Lower leg skin (tissue), 4 donors: ENCODE measurements at places on chromosomes 3 and 15. TPM values are rescaled to one million over a fixed set of nuclear protein-coding genes. Genes with fewer than 3 reads are reported as not detected.

DNA sequence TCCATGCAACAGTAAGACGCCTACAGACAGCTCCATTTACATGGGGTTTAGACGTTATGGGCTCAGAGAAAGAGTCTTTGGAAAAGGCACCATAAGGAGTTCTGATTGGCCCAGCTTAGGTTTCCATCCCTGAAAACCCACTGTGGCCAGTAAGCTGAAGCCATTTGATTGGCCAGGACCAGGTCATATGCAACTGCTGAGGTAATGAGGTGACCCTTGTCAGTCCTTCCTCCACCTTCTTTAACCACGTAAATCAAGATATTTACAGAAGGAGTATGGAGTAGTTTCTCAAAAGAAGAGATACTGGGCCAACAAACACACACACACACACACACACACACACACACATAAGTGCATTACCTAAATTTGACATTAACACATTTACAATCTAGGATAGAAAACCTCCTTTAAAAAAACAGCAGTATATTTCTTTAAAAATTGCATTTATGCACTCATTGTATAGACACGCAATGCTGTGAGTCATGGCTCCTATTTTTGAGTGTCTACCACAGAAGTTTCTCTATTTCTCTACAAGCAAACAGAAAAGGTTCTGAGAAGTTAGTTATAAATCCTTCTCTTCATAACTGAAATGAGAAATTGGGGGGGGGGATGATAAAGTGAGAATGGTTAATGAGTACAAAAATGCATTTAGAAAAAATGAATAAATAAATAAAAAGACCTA lies 16.3 kb upstream of the MB21D2 start:
- DNase-seq, result no peak

- DNase-seq, result no peak
Measured at GRCh38 chr15:78804391-78804792, 6.9 kb downstream of the ADAMTS7 start.

DNA sequence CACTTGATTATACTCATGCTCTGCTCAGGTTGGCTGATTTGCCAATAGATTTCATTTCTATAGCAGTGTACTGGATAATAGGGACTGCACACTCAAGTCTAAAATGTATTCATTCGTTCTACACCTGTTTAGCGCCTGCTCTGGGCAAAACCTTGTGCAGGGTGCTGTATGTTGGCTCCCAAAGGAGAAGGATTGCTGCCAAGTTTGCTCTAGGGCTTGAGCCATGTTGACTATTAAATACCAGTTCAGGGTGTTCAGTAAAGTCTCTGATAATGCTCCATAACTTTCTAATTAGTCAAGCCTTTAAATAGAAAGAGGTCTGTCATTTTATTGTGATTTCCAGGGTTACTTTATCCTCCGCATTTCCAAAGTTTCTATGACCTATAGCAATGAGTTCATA lies 470.2 kb downstream of the MAGI1 start:
- no peak for DNase-seq

- DNase-seq, result no peak
Measured at GRCh38 chr3:6516694-6517093, 344.2 kb upstream of the GRM7 start.

DNA sequence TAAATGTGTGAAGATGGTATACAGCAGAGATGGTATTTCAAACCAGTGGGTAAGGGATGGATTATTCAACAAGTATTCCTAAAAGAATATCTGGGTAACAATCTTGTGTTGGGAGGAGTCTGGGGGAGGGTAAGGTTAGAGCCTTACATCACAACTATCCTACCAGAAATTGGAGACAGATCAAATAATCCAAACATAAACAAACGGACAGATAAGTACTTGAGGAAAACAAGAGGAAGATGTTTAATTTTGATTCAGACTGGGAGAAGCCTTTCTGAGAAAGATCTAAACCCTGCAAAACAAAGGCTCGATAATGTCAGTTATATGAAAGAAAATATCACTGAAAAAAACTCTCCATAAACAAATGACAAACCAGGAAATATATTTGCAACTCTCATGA lies 77.9 kb downstream of the SLC9A9 start:
- no peak for DNase-seq

- DNase-seq, result no peak
Measured at GRCh38 chr15:70633103-70633831, 130.1 kb downstream of the UACA start.

DNA sequence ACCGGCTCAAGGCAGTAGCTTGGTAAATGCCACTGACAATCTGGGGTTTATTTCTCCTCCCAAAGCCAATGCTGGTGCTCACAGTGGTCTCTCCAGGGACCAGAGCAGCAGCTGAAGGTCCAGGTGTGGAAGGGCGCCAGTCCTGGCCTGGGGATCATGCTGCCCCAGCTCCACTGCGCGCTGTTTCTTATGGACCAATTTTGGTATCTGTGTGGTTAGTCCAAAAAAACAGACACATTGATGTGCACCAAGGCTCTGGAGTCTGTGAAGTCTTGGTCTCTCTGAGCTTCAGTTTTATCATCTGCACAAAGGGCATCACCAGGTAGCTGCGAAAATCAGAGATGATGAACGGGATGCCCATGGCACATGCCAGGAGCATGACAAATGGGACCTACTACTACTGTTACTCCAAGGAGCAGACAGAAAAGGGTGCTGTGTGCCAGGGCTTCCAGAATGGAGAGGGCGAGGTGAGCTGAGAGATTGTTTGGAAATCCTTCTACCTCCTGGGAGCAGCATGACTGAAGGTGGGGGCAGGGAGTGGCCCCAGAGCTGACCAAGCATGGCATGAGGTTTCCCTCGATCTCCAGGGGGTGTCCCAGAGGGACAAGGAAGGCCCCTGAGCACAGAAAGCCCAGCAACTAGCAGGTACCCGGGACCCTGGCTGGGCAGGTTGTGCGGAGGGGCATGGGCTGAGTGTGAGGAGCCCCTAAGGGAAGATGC lies 134.3 kb upstream of the PRR20G start:
- DNase-seq, result no peak

GRCh38 chr3:62414786-62415185 lies 41.4 kb upstream of the FEZF2 start:
- no peak for DNase-seq

- no peak for DNase-seq
Measured at GRCh38 chr15:74179983-74180880, 6.7 kb downstream of the ISLR start.

DNA sequence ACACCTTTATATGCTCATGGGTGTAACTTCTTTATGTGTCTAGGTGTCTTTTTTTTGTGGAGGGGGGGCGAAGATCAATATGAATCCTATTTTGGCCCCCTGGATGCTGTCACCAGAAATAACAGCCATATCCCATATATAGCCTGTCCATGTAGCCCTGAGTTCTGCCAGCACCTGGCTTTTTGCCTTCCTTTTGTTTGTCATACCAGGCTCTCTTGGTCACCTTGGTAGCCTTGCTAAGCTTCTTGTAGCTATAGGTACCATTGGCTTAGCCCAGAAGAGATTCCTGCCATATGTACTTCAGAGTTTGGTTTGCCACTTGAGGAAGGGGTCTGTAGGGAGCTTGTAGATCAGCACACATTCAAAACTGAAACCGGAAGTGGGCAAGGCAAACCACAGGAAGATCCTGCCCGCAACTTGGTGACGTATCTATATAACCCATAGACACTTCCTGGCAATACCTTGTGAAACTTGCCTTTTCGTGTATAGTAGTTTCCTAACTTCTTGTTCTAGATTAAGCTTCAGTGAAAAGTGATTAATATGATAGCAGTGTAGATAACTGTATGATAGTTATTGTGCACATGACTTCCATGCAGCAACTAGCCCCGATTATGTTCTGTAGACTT lies 11.9 kb downstream of the RASA2 start:
- peak; percentile 51 for DNase-seq

DNA sequence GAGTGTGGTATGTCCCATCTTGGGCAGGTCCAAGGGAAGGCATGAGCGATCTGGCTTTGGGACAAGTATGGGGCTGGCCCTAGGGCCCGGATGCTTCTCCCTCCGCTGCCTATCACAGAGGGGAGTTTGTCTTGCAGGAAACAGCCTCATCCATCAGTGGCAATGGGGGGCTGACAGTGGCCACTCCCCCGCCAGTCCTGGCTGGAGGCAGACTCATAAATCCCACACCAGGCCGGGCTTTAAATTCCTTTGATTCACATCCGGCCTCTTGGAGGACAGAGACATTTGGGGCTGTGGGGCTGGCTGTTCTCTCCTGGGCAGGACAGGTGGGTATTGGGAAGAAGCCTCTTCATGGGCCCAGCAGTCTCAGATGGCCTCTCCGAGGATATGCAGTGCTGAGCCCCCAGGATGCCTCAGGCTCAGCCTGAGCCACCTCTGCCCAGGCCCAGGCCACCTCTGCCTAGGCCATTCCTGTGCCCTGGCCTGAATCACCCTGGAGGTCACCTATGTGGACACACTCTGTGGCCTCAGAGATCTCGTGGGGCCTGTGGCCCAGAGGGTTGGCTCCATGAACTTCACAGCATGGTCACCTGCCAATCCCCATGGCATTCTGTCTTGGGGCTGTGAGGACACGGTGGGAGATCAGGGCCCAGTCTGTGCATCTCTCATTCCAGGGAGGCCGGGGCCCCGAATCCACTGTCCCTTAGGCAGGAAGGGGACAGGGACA lies 84.2 kb upstream of the GOLGA6L4 start:
- no peak for DNase-seq

- no peak for DNase-seq
Measured at GRCh38 chr3:169146179-169146665, 517.3 kb downstream of the MECOM start.

GRCh38 chr3:48762816-48763215 lies 45.8 kb upstream of the IP6K2 start:
- DNase-seq, result no peak

DNA sequence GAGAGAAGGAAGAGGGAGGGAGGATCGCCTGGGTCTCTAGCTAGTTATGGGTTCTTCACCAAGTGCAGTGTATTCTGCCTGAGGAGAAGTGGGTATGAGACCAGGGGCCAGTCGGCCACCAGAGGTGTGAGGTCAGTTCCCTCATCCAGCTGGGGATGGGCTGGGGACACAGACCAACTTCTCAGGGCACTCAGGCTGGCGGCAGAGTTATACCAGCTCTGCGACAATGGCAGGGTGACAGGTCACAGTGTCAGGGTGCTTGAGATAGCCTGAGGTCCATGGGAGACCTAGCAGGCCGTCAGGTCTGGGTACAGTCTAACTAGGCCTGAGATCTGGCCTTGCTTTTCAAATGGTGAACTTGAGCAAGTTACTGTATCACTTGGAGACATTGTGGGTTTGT lies 31.4 kb upstream of the PLXNA1 start:
- no peak for DNase-seq

GRCh38 chr15:67267440-67267839 lies 12.9 kb downstream of the IQCH start:
- DNase-seq, result no peak

DNA sequence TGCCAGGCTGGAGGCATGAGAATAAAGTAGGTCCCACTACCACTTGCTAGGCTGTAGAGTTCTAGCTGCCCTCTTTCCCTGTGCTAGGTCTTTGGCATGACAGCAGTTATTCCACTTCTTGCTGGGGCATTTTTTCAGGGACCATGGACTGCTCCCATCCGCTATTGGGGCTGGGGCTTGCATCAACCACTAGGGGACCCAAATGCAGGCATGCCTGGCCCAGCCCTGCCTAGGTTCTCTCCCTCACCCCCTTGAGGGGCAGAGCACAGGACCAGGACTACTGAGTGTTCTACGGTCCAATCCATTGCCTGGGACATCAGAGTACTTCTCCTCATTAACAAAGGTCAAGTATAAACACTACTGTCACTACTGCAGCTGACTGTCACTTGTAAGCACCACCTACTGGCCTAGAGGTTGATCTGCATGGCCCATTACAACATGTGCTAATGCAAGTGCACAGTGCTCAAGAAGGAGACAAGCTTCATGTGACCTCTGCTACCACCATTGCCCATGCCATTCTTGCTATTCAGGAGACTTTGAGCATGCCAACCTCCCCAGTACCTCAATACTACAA lies 270.5 kb downstream of the MBNL1 start:
- no peak for DNase-seq

DNA sequence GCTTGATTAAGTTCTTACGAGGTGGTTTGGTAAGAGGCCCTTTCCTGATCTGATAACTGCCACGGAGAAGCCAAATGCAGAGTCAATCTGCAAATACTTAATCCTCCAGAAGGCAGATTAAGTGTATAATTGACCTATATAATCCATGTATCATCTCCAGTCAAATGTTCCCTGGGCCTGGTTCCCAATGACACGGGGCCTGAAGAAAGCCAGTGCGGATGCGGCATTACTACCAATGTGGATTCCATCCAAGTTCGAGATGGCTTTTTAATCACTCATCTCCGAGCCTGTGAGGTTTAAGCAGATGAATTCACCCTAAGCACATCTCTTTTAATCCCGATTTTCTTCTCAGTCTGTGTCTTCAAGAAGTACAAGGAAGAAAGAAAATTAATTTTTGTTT lies 60.0 kb upstream of the FEZF2 start:
- no peak for DNase-seq

DNA sequence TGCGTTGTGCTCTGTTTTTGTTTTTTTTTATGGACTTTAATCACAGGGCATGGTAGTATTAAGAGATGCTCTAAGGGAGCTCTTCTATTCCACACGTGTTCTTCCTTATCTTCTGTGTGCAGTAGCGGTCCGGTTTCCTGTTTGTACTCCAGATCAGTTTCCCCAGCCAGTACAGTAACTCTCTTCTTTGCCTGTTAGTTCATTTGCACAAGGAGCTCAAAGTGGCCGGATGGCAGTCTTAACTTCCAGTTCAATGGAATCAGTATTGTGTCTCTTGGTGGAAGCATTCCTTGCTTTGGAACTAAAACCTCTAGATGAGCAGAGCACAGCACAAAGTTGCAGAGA lies 122.0 kb downstream of the KLF13 start:
- DNase-seq, result peak; percentile 37

DNA sequence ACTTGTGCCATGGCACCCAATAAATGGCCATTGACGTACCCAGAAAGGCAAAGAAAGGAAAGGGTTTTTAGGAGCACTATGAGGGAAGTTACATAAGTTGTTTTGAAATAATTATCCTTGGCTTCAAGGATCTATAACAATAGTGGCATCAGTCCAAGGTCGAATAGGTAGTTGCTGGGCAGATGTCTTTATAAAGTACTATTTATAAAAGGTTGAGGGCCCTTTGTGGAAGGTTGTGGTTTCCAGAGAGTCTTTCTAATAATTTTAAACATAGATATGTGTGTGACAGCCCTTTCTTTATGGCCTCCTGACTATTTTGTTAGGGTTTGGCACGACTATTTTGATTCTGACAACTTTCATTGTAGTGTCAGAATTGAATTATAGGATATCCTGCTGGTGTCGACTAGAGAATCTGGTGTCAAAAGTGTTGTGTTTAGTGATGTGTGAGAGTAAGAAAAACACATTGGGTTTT lies 260.5 kb downstream of the PYDC2 start:
- no peak for DNase-seq

- DNase-seq, result peak; percentile 38
Measured at GRCh38 chr3:126356373-126357264, 589 bp downstream of the KLF15 start.

GRCh38 chr15:77688693-77689092 lies 56.0 kb upstream of the LINGO1 start:
- no peak for DNase-seq

The ATP8B4 gene
- 3.0 TPM for total RNA-seq

The SCAMP5 gene
- total RNA-seq, result 1.3 TPM

The PRSS50 gene
- total RNA-seq, result not detected

The CCDC174 gene
- 16.1 TPM for total RNA-seq

The EBLN2 gene
- total RNA-seq, result 0.93 TPM

The ARGFX gene
- not detected for total RNA-seq

The TJP1 gene
- total RNA-seq, result 89.2 TPM

The MLF1 gene
- 5.9 TPM for total RNA-seq

The SH2D7 gene
- not detected for total RNA-seq

The RLBP1 gene
- total RNA-seq, result not detected

The RBPMS2 gene
- 1.8 TPM for total RNA-seq

The CFAP91 gene
- 2.2 TPM for total RNA-seq

The SERINC4 gene
- total RNA-seq, result not detected
